Effector memory CD4-positive, alpha-beta T cell (primary cell): ENCODE measurements at places on chromosomes 2 and 18.

GRCh38 chr2:219630770-219631405 lies 3.5 kb downstream of the SLC4A3 start:
- no peak for DNase-seq

DNA sequence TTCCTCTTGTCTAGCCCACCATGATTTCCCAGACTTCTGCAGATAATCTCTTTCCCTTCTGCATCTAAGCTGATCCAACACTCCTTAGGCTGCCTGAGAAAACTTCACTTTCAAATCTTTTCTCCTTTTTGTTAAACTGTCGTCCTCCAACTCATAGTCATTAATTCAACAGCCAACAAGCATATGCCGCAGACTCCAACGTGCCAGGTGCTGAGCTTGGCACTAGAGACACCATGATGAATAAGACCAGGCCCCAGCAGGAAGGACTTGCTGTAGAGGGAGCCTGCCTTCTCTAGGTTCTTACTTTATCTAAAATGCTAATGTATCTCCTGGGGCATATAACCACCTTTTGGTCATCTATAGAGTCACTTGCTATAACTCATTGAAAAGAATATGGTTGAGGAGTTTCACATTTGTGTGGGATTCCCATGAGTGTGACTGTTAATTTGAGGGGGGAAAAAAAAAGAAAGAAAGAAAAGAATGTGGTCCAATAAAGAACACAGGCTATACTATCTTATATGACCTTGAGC lies 51.0 kb downstream of the ANKRD44 start:
- no peak for DNase-seq

- no peak for DNase-seq
Measured at GRCh38 chr2:190121971-190122370, 59.4 kb upstream of the MSTN start.

GRCh38 chr2:58904095-58904494 lies 663.0 kb upstream of the FANCL start:
- DNase-seq, result no peak

GRCh38 chr2:108593547-108594098 lies 59.4 kb downstream of the LIMS1 start:
- no peak for DNase-seq

GRCh38 chr2:58484221-58484620 lies 243.1 kb upstream of the FANCL start:
- DNase-seq, result no peak

DNA sequence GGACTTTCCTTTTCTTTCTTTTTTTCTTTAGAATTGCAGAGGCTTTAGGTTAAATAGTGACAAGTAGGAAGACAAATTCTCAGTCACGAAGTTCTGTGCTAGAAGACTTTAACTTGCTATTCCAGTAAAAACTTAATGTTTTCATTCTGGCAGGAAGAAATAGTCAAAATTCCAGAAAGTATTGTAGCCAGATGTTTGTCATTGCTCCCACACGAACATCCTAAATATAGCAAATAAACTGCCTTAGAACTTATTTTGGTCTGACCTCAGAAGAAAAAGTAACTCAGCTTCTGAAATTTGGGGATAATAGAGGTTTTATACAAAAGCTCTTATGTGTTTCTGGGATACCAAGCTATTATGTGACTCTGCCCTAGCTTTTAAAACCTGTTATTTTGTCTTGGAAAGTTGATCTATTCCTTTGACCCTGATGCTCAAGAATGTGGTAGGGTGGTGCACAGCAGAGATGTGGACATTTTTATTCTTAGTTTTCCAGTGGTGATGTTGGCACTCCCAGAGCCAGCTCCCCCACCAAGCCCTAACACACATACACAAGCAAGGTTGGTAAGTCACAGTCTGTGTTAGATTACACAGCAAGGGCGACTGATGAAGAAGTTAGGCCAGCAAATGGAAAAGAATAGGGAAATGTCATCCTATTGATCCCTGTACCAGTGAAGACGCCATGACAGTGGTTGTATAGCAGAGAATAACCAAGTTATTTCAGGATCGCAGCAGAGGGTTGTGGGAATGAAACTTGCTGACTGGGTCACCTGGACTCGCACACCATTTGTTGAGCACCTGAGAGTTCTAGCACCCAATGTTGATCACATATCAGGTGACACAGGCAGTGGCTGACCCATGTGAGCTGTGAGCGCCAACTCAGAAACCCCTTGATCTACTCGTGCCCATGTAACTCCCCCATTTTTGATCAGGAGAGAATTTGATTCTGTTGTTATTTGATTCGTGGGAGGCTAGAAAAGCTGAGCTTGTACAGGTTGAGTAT lies 23.7 kb downstream of the FARP2 start:
- DNase-seq, result no peak

- no peak for DNase-seq
Measured at GRCh38 chr2:109326306-109326705, 197.3 kb downstream of the SH3RF3 start.

DNA sequence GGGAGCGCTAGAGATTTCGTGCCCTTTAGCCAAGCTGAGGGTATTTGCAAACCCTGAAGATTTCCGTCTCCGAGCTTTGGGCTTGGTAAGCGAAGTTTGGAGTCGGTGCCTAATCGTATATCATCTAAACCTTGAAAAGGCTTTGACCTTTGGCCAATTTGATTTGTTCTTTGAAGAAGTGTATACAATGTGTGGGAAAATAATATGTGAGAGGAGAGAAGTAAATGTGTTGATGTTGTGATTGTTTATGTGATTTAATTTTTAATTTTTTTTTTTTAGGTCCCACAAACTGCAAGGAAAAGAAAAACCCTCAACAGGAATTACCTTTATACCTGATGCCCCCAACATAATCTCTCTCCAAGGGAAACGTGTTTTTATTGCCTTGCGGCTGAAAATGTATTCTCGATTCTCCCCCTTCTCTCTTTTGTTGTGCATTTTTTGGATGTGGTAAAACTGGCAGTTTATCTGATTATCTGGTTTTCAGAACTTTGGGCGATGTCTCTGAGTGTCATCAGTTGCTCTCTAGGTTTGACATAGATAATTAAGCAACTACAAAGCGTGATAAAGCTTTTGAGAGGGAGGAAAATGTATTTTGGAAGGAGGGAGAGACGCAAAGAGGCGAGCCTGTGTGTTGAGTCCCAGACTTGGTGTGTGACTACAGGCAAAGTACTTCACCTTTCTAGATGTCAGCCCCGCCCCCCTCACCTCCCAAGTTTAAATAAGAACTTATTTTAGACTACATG lies 912 bp upstream of the FBXO11 start:
- no peak for DNase-seq

GRCh38 chr18:13580991-13581390 lies 145.4 kb downstream of the FAM210A start:
- DNase-seq, result no peak

GRCh38 chr2:26074676-26075075 lies 40.8 kb downstream of the RAB10 start:
- no peak for DNase-seq

DNA sequence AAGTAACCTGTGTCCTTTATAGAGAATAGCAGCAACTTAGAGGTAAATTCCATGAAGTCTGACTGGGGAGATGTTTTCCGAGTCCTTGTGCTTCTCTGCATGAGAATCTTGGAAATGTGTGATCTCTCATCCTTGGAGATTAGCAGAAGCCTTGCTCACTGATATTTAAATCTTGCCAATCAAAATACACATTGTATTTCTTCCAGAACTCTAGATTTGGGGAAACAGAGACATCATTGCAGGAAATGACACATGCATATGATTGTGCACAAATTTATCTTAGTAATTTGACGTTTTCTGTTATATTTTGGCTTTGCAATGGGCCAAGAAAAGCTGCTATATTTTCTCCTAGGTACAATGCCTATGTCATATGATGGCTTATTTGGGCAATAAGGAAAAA lies 182.6 kb downstream of the ZNF804A start:
- no peak for DNase-seq

- no peak for DNase-seq
Measured at GRCh38 chr2:72207334-72207733, 59.7 kb upstream of the CYP26B1 start.

DNA sequence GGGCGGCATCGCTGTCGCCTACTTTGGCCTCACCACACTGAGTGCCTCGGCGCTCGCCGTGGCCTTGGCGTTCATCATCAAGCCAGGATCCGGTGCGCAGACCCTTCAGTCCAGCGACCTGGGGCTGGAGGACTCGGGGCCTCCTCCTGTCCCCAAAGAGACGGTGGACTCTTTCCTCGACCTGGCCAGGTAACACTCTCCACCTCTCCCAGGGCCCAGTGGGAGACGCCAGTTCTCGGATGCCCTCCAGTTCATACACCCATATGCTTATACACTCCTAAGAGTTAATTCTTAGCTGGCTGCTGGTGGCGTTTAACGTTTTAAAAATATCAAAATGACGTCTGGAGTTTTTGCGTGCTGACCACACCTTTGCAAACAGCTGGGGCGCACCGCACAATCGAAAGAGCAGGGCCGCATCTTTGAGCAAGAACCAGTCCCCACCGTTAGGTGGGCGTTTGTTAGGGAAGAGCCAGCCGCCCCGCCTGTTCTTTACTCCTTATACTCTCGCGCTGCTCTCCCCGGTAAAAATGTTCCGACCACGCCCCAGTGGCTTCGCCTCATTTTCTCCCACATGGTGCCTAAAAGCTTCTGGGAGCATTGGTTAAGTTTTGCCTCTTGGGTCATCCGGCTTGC lies 899 bp downstream of the SLC1A4 start:
- DNase-seq, result no peak

- DNase-seq, result no peak
Measured at GRCh38 chr2:40719414-40719813, 267.5 kb upstream of the SLC8A1 start.

DNA sequence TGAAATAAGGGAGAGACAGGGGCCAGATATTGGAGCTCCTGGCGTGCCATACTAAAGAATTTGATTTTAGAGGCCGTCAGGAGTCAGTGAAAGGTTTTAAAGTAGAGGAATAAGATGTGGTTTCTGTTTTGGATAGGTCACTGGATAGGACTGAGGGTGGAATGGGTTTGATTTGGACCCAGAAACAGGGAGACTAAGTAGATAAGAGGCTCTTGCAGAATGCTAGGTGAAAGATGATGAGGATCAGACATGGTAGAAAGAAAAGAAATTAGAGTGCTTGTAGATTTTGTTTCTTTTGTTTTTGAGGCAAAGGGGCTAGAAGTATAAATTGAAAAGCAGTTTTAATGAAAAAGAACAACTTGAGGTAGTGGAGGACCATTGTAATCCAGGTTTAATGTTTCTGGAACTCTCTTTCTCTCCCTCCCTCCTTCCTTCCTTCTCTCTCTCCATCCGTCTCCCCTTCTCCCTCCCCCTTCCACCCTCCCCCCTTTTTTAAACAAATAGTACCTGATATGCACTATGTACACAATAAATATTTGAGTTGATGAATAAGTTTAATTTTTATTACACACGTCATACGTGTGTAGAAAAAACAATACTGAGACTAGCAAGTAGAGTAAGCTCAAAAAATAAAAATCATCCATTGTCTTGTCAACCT lies 1.9 kb downstream of the NDUFV2 start:
- no peak for DNase-seq

- no peak for DNase-seq
Measured at GRCh38 chr2:212392544-212392943, 146.1 kb downstream of the ERBB4 start.

- no peak for DNase-seq
Measured at GRCh38 chr2:206990360-206990759, 51.0 kb downstream of the CPO start.

GRCh38 chr2:66541646-66542045 lies 106.7 kb downstream of the MEIS1 start:
- no peak for DNase-seq

GRCh38 chr2:70685771-70686171 lies 82.2 kb downstream of the ADD2 start:
- no peak for DNase-seq

GRCh38 chr2:64017811-64018700 lies 1.2 kb downstream of the VPS54 start:
- no peak for DNase-seq

DNA sequence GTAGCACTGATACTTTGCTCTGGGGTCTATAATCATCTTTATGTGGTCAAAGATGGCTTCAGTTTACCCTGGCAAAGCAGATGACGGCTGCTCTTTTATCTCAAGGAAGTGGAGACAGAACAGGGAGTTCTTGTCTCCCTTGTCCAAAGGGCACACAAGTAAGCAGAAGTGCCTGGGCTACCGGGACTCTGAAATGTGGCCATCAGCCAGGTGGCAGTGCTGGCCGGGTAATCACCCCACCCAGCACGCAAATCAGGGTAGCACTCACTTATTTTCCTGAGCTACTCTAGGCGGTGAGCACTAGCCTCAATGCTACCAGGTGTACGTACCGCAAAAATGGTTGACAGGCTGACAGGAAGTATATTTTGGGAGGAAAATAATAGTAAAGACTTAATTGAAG lies 119.7 kb upstream of the ETAA1 start:
- no peak for DNase-seq

GRCh38 chr2:136399667-136400289 lies 281.8 kb upstream of the CXCR4 start:
- no peak for DNase-seq

DNA sequence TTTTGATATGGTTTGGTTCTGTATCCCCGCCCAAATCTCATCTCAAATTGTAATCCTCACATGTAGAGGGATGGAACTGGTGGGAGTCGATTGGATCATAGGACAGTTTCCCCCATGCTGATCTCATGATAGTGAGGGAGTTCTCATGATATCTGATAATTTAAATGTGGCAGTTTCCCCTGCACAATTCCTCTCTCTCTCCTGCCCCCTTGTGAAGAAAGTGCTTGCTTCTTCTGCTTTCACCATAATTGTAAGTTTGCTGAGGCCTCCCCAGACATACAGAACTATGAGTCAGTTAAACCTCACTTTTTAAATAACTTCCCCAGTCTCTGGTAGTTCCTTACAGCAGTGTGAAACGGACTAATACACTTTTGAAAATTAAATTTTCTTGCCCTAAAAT lies 12.3 kb upstream of the KCNJ3 start:
- DNase-seq, result no peak

- no peak for DNase-seq
Measured at GRCh38 chr2:223467196-223467595, 135.0 kb downstream of the SCG2 start.

DNA sequence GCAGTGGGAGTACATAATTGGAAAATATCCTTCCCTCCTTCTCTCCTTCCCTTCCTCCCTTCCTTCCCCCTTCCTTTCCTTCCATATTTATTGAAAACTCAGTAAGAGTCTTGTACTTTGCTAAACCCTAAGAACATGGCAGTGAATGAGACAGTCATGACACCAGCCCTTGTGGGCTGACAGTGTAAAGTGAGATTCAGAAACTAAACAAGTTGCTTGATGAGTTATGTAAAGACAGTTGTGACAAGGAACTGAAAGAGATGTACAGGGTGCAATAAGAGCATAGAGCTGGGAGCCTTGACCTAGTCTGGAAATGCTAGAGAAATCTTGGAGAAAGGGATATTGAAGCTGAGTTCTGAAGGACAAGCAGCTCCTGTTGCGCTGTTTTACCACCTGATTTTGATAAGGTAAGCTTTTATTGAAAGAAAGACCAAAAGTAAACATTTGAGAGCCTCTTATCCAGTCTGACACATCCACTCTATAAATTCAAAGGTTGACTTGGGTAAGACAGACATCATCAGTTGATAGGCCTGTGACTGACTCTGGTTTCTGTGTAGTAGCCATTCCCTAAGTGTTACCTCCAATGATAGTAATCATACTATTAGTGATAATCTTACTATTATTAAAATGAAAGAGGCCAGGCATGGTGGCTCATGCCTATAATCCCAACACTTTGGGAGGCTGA lies 66.5 kb upstream of the SKOR2 start:
- no peak for DNase-seq

GRCh38 chr2:127597046-127597983 lies 48.6 kb upstream of the GPR17 start:
- no peak for DNase-seq

GRCh38 chr2:110173523-110173922 lies 31.3 kb downstream of the NPHP1 start:
- no peak for DNase-seq
